ENCODE measurements at places on chromosomes 3 and 15. TPM values are rescaled to one million over a fixed set of nuclear protein-coding genes. Genes with fewer than 3 reads are reported as not detected.

RUBCN gene
- total RNA-seq, result 67.0 TPM

CASR gene
- total RNA-seq, result 0.37 TPM

SOX14 gene
- not detected for total RNA-seq

NUP210 gene
- 6.2 TPM for total RNA-seq

DNA sequence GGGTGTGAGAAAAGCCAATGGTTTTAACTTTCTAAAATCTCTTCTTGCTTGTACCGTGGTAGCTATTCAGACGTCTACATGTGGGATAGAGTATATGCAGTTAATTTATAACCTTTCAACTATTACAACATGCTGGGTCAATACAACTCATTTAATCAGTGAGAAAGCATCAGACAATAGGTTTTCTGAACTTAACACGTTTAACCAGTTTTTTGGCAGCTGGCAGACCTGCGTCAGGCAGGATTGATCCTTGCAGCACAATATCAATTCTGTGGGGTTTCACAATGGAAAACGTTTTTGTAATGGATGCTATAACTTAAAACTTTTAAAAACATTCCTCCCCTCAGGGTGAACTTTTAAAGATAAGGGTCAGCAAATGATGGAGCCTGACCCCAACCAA lies 6.5 kb downstream of the GNB5 start:
- H3K27me3 ChIP-seq, result no peaks in the 10 kb centered on the region
- DNase-seq, result peak; percentile 72
- H3K36me3 ChIP-seq, result no peaks in the 10 kb centered on the region
- no peak overlapping the region for H3K4me3 ChIP-seq

GRCh38 chr3:71598292-71598691 lies 14.8 kb upstream of the FOXP1 start:
- H3K36me3 ChIP-seq, result no peaks in the 10 kb centered on the region
- H3K27ac ChIP-seq, result no peak overlapping the region
- H3K4me3 ChIP-seq, result no peak overlapping the region
- H3K4me1 ChIP-seq, result no peaks in the 10 kb centered on the region
- no peaks in the 10 kb centered on the region for H3K27me3 ChIP-seq

GRCh38 chr3:72591522-72592421 lies 256.5 kb downstream of the SHQ1 start:
- H3K36me3 ChIP-seq, result no peaks in the 10 kb centered on the region
- no peaks in the 10 kb centered on the region for H3K4me1 ChIP-seq
- H3K4me3 ChIP-seq, result no peak overlapping the region
- H3K27ac ChIP-seq, result peak overlapping the region; percentile 59

GRCh38 chr15:41948490-41948889 lies 23.9 kb downstream of the EHD4 start:
- H3K4me1 ChIP-seq, result peaks cover 59% of the 10 kb centered on the region
- DNase-seq, result no peak
- H3K4me3 ChIP-seq, result no peak overlapping the region

DNA sequence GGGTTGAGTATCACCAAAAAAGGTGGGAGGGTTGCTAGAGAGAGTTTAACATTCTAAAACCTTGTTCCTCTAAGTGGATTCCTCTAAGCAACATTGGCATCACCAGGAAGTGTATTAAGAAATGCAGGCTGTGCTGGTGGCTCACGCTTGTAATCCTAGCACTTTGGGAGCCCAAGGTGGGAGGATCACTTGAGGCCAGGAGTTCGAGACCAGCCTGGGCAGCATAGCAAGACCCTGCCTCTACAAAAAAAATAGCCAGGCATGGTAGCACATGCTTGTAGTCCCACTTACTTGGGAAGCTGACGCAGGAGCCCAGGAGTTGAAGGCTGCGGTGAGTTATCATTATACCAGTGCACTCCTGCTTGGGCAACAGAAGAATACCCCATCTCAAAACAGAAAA lies 4.6 kb downstream of the MYNN start:
- peaks cover 49% of the 10 kb centered on the region for H3K4me1 ChIP-seq
- no peak for DNase-seq
- peaks cover 79% of the 10 kb centered on the region for H3K36me3 ChIP-seq
- no peak overlapping the region for H3K4me3 ChIP-seq
- no peaks in the 10 kb centered on the region for H3K27me3 ChIP-seq
- H3K27ac ChIP-seq, result no peak overlapping the region

DNA sequence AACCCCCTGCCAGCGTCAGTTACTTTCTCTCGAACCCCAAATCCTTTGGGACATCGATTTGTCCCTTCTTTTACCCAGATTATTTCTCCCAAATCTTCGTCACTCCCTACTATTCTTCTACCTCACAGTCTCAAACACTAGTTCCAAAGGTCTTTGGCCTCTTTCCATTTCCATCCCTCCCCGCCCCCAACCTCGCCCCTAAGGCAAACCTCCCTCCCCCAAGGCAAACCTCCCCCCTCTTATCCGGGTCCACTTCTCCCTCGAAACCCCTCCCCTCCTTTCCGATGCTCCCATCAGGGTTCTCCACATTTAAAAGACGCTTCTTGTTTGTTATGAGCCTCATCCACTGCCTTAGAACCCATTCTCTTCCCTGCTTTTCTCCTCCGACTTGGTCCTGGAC lies 583 bp downstream of the EAF1 start:
- no peaks in the 10 kb centered on the region for H3K27me3 ChIP-seq
- no peak for DNase-seq
- peaks cover 46% of the 10 kb centered on the region for H3K36me3 ChIP-seq
- peak overlapping the region; percentile 86 for H3K4me3 ChIP-seq
- H3K27ac ChIP-seq, result peak overlapping the region; percentile 87
- H3K4me1 ChIP-seq, result peaks cover 57% of the 10 kb centered on the region

GRCh38 chr3:160401291-160402095 lies 2.0 kb downstream of the SMC4 start:
- H3K4me1 ChIP-seq, result peaks cover 29% of the 10 kb centered on the region
- peak overlapping the region; percentile 64 for H3K4me3 ChIP-seq
- H3K27me3 ChIP-seq, result no peaks in the 10 kb centered on the region

DNA sequence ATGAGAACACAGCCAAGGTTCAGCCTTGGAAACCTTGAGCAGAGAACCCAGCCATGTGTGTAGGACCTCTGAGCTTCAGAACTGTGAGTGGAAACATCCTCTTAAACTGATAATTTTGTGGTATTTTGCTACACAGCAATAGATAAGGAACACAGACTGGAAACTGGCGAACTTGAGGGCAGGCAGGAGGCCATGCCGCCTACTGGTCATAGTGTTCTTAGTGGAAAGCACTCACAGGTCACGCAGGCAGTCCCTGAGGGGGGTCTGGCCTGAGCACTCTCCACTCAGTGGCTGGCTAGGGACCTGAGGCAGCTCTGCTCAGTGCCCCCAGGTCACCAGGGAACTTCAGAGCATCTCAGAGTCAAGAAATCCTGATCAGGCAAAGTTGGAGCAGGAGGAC lies 9.7 kb upstream of the XIRP1 start:
- H3K27ac ChIP-seq, result no peak overlapping the region
- H3K27me3 ChIP-seq, result no peaks in the 10 kb centered on the region
- H3K4me3 ChIP-seq, result no peak overlapping the region
- no peaks in the 10 kb centered on the region for H3K4me1 ChIP-seq
- no peaks in the 10 kb centered on the region for H3K36me3 ChIP-seq
- DNase-seq, result no peak

- no peak overlapping the region for H3K27ac ChIP-seq
- H3K4me3 ChIP-seq, result no peak overlapping the region
- H3K27me3 ChIP-seq, result no peaks in the 10 kb centered on the region
- H3K36me3 ChIP-seq, result no peaks in the 10 kb centered on the region
- DNase-seq, result peak; percentile 9
- no peaks in the 10 kb centered on the region for H3K4me1 ChIP-seq
Measured at GRCh38 chr15:27196691-27197090, 225.7 kb downstream of the GABRG3 start.

DNA sequence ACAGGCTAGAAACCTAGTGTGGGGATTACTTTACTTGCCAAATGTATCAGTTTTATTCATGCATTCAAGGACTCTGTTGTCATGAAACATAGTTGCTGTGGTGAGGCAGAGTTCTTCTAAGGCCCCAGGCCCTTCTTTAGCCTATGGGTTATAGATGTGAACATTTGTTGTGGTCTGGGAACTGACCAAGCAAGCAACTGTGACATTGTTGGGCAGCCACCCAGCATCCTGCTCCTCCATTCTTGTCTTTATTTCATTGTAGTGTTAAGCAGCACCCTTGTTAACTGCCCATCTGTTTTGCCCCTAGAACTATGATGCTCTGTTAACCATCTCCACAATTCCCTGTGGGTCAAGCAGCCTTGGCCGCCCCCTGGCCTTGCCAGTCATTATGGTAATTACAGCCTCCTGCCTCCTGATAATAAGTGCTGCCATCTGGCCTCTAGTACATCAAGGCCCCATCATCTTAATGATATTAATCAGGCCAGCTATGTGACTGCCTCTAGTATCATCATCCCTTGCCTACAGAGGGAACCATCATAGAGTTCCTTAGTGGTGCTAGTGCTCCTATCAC lies 12.2 kb upstream of the IFT57 start:
- no peaks in the 10 kb centered on the region for H3K4me1 ChIP-seq
- no peaks in the 10 kb centered on the region for H3K36me3 ChIP-seq
- no peaks in the 10 kb centered on the region for H3K27me3 ChIP-seq
- no peak for DNase-seq
- H3K27ac ChIP-seq, result no peak overlapping the region
- no peak overlapping the region for H3K4me3 ChIP-seq

DNA sequence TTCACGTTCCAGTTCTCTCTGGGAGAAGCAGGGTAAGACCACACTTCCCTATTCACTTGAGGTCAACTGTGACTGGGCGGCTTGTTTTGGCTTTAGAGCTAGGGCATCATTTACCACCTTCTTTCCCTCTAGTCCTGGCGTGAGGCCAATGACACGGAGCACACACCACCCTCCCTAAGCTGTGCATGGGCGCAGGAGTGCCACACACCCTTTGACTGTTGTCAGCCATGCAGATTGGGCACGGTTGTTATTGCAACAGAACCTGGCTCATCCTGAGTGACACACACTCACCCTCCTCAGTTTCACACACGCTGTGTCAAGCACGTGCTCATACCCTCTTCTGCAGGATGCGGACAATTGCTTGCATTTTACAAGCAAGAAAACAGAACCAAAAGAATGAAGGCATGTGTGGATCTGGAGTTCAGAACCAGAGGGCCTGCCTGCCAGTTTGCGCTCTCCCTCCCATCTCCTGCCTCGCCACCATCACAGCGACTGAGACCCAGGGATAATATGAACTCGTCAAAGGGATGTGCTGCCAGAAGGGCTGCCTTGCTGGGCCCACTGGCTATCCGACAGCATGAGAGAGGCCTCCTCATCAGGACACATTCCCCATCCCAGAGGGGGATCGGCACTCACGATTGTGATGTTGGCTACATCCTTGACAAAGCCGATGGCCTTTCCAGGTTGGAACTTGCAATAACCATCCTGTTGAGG lies 17.6 kb downstream of the CTSH start:
- no peak overlapping the region for H3K4me3 ChIP-seq
- H3K36me3 ChIP-seq, result peaks cover 95% of the 10 kb centered on the region
- H3K27ac ChIP-seq, result no peak overlapping the region
- no peaks in the 10 kb centered on the region for H3K4me1 ChIP-seq
- no peaks in the 10 kb centered on the region for H3K27me3 ChIP-seq
- DNase-seq, result no peak

DNA sequence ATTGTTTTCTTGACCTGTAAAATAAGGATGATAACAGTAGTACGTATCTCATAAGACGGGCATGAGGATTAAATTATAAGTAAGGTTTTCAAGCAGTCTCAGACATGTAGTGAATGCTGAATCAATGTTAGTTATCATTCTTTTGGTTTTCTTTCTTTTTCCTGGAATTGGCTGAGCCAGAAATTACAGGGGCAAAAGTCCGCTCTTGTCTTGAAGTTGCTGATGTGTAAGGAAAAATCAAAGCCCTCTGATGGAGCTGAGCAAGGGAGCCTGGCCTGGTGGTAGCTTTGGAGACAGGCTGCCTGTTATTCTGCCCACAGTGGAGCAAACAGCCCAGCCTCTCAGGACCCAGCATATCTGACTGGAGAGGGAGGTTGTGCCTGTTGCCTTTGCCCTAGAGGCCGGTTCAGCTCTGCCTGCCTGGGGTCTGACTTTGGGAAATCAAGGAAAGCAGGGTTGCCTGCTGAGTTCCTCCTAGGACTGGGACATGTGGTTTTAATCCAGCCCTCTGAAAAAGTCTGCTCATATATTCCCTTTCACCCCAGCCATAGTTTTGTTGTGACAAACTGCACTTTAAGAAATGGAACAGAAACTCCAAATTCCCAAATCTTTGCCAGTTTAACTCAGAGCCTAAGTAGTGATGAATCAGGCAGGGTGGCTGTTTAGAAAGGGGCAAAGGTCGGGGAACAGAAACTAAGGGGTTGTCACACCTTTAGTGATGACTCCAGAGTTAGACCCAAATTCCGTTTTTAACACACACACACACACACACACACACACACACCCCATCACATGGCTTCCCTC lies 40.1 kb downstream of the GASK1A start:
- no peaks in the 10 kb centered on the region for H3K36me3 ChIP-seq
- no peaks in the 10 kb centered on the region for H3K27me3 ChIP-seq

DNA sequence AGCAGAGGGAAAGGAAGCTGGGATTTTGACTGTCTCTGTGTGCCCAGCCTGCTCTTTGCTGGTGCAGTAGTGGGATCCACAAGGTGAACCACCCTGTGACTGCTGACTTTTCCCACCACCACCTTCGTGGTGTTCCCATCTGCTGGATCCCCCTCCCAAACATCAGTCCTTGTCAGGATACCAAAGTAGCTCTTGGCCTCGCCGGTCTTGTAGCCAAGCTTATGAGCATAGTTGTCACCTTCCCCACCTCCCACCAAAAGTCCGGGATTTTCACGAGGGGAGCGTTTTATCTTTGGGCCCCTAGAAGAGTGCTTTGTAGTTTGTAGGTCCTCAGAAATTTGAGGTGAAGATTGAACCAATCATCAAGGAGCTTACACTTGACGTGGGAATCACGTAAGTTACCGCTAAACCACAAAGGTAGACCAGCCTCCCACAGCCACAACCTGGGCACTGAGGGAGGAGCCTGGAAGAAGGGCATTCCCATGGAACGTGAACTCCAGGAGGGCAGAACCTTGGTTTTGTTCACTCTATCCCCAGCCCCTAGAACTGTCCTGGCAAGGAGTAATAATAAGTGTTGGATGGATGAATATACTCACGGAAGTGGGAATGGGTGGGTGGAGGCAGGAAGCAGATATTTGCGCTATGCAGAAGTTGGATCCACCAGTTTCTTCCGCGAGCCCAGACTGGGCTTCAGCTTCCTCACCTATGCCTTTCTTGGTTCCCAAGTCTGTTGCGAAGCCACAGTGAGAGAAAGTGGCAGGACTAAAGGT lies 814 bp upstream of the TEX264 start:
- H3K36me3 ChIP-seq, result no peaks in the 10 kb centered on the region
- H3K27me3 ChIP-seq, result no peaks in the 10 kb centered on the region
- H3K4me3 ChIP-seq, result peak overlapping the region; percentile 80
- no peak for DNase-seq

- H3K36me3 ChIP-seq, result no peaks in the 10 kb centered on the region
- H3K4me1 ChIP-seq, result peaks cover 4% of the 10 kb centered on the region
- peak within 1 kb of the TSS; percentile 67 for H3K27ac ChIP-seq
- H3K27me3 ChIP-seq, result peaks cover 10% of the 10 kb centered on the region
- DNase-seq, result peak; percentile 85
Measured at GRCh38 chr3:16513141-16514020, at the start of gene RFTN1. RFTN1 (minus strand) TSS chr3:16513699; CDS start chr3:16493869, 19,830 bp downstream.

- no peak overlapping the region for H3K4me3 ChIP-seq
- no peaks in the 10 kb centered on the region for H3K36me3 ChIP-seq
- no peaks in the 10 kb centered on the region for H3K27me3 ChIP-seq
- no peak overlapping the region for H3K27ac ChIP-seq
- DNase-seq, result no peak
Measured at GRCh38 chr3:46093966-46094365, 66.7 kb upstream of the XCR1 start.
